GM20000 (cell line): ENCODE measurements at places on chromosomes 5 and 9.

GRCh38 chr9:101677861-101678260 lies 60.6 kb downstream of the GRIN3A start:
- DNase-seq = no peak

- no peak for DNase-seq
Observed at GRCh38 chr9:120830151-120830550, 12.6 kb downstream of the PSMD5 start.

DNA sequence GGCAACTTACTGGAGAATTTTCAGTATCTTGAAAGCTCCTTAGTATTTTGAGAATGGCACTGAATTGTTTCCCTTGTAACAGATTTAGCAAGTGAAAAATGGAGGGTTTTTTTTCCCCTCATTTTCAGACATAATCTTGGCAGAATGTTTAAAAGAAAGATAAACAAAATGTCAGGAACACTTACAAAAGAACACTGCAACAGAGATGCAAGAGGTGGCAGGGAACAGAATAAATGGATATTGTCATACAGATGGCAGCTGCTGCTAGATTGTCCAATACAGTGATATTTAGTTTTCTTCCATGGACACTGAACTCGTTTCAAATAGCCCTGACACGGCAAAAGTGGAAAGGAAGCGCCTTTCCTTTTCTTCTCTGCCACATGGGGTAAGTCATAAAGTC lies 76.9 kb upstream of the ZNF608 start:
- DNase-seq = no peak

GRCh38 chr9:117188394-117188793 lies 226.5 kb downstream of the ASTN2 start:
- no peak for DNase-seq

- DNase-seq = peak; percentile 36
Observed at GRCh38 chr9:103798620-103799019, 295.5 kb upstream of the SMC2 start.
